Left ventricle myocardium inferior (tissue), 1 donor: ENCODE measurements at places on chromosomes 3 and 15. TPM values are rescaled to one million over a fixed set of nuclear protein-coding genes. Genes with fewer than 3 reads are reported as not detected.

DNA sequence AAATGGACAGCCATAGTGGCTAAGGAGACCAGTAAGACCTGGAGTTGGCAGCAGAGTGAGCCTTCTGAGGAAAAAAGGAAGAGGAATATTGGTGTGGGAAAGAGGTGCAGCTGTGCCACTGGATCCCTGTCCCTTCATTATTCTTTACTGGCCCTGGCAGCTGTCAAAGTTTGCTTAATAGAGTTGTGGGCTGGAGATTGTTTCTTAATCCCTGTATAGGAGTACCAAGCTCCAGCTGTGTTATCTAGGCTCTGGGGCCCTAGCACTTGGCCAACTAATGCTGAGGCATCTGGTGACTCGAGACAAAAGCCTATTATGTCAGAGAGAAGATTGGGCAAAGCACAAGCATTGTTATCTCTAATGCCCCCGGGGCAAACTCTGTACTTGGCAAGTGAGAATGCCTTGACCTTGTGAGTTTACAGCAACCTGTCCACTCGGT lies 61.4 kb downstream of the ZNF609 start:
- peak; percentile 44 for DNase-seq

Gene CRYBG3
- 19.9 TPM for total RNA-seq

Gene SH3BP5
- 8.8 TPM for total RNA-seq

DNA sequence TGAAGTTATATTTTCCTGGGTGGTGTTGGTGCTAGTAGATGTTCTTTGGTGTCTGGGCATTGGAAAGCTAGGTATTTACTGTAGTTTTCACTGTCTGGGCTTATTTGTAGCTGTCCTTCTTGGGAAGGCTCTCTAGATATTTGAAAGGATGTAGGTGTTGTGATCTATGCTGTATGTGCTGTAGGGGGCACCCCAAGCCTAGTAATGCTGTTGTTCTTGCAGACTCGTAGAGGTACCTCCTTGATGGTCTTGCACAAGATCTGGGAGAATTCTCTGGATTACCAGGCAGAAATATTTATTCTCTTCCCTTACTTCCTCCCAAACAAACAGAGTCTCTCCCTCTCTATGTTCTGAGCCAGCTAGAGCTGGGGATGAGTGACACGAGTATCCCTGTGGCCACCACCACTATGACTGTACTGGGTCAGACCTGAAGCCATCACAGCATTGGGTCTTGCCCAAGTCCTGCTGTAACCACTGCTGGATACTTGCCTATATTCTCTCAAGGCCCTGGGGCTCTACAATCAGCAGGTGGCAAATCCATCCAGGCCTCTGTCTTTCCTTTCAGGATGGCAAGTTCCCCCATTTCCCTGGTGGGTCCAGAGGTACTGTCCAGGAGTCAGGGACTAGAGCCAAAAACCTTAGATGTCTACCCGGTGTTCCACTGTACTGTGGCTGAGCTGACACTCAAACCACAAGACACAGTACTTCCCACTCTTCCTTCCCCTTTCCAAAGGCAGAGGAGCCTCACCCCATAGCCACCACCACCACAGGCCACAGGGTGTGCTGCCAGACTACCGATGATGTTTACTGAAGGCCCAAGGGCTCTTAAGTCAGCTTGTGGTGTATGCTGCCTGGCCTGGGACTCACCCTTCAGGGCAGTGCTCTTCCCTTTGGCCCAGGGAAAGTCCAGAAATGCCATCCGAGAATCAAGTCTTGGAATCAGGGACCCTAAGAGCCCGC lies 195.2 kb upstream of the DPPA4 start:
- DNase-seq = no peak

GRCh38 chr3:76122007-76122406 lies 336.7 kb upstream of the ZNF717 start:
- no peak for DNase-seq

DNA sequence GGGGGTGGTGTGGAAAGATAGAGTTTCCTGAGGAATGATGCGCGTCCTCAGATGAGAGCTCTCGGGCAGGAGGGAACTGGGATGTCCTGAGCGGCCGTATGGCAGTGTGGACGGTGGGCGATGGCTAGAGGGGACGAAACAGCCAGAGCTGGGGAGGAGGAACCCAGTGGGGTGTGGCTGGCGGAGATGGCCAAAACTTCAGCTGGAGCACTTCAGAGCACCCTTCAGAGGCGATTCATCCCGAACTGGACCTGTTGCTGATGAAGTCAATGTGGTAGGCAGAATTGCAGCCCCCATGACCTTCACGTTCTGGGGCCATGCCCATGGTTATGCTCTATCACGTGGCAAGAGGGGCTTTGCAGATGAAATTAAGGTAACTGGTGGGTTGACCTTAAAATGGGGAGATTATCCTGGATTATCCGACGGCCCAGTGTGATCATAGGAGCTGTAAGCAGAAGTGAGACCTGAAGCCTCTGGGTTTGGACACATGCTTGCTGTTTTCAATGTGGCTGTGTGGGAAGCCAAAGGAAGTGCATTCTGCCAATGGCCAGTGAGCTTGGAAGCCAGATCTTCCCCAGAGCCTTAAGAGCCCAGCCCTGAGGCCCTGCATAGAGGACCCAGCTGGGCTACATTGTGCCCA lies 52.3 kb downstream of the ATP1B3 start:
- DNase-seq = no peak

Gene ARL14
- total RNA-seq = not detected

DNA sequence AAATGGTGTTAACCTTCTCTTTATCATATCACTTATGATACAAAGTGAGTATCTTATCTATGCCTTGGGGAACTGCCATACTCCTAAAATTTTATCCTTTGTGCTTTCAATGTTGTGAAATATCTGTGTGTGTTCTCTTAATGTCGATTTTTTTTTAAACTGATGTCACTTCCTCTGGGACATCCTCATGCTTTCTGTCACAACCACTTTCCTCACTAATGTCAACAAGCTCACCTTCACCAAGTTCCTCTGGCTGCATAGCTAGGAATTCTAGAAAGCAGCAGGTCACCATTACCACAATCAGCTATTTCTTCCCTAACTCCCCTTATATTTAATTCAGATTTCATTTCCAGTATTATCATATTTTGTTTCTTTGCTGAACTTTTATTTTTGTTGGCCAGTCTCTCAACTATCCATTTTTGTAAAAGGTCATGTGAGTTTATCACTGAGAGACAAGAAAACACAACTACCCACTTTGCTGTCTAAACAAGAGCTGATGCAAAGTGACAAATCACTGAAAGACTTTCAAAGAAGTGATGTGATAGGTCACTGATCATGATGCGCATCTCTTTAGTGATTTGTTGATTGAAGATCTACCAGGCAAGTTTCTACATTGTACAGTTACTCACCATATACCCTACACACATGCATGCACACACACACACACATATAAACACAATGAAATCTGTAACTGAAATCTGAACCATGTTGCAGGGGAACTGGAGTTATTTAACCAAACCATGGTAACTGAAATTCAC lies 369.0 kb downstream of the ULK4 start:
- no peak for DNase-seq

- DNase-seq = no peak
Measured at GRCh38 chr3:152230370-152230769, 38.4 kb upstream of the MBNL1 start.

Gene BCL2A1
- total RNA-seq = 0.30 TPM

- DNase-seq = no peak
Measured at GRCh38 chr3:160091441-160091840, 102.8 kb downstream of the IL12A start.

DNA sequence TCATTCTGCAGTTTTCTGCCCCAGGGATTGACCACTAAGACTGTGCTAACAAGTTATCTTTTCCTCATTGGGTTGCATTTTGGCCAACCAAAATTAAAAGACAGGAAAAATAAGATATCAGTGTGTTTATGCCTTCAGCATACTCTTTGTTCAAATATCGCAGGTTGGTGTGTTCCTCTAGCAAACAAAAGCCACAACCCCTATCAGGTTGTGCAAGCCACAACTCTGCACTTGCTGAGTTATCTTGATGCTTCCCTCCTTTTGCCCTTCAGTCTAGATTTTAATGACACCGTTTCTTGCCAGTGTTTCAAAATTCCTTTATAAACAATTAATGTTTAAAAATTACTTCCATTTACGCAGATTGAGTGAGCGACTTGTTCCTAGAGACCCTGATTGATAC lies 1164.2 kb downstream of the NSUN3 start:
- no peak for DNase-seq

- DNase-seq = no peak
Measured at GRCh38 chr3:163622384-163622783, 1455.9 kb downstream of the SI start.

Gene CA12
- total RNA-seq = 0.25 TPM

Gene MKRN2OS
- 1.8 TPM for total RNA-seq

Gene PLSCR2
- not detected for total RNA-seq

DNA sequence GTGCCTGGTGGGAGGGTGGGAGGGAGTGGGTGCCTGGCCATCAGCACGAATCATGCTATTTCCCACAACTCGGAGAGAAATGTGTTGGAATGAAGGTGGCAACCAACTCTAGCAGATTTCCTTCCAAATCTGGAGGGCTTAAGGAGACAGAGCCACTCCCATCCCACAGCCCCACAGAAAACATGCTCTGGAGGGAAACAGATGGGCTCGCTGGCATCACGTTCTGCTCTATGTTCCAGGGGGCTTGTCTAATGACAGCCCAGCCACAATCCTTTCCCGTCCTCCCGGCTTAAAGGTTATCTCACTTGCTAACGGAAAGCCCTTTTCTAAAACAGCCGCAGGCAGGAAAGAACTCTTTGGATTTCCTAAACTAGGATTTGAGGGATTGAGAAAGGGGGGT lies 65.3 kb downstream of the ADAMTS17 start:
- DNase-seq = no peak

GRCh38 chr3:111072031-111072921 lies 660 bp downstream of the NECTIN3 start:
- peak; percentile 25 for DNase-seq

GRCh38 chr3:45753095-45753494 lies 43.2 kb downstream of the SLC6A20 start:
- no peak for DNase-seq

- DNase-seq = peak; percentile 46
Measured at GRCh38 chr3:69290006-69290405, 95.9 kb downstream of the FRMD4B start.

Gene CILP
- total RNA-seq = 7.3 TPM

GRCh38 chr3:53597136-53597915 lies 102.9 kb downstream of the CACNA1D start:
- DNase-seq = no peak

GRCh38 chr3:83523470-83524073 lies 1435.2 kb upstream of the CADM2 start:
- DNase-seq = no peak

- DNase-seq = no peak
Measured at GRCh38 chr3:126851934-126852333, 131.0 kb upstream of the PLXNA1 start.

DNA sequence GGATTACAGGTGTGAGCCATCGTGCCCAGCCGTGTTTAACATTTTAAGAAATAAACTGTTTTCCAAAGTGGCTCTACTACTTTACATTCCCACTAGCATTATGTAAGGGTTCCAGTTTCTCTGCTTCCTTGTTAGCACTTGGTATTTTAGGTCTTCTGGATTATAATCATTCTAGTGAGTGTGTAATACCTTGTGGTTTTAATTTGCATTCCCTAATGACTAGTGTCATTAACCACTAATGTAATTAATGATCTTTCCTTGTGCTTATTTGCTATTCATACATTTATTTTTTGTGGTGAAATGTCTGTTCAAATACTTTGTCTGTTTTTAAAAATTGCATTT lies 30.7 kb downstream of the ARIH2 start:
- DNase-seq = no peak

Gene GOLGA8O
- total RNA-seq = 1.2 TPM

DNA sequence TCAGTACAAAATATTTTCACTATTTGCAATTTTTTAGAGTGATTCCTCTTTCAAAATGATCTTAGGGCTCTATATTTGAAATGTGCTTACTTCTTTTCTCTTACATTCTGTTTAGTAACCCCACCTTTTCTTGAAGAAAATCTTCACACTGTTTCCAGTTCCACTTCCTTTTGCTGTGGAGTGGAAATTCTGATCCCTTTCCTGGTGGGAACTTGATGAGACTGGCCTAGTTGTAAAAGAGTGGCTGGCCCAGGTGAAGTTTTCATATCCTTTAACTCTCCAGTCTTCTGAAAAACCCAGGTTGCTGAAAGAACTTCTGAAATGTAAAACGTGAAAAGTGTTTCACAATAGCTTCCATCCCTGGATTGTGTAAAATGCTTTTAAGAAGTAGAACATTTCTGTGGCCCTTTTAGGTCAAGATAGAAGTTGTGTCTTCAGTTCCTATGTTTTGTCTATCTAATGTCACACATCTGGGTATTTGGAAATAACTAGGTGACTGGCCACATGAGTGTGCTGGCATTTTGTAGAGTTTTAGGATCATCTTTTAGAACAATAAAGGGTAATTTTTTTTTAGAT lies 84.8 kb upstream of the LRIG1 start:
- DNase-seq = no peak

DNA sequence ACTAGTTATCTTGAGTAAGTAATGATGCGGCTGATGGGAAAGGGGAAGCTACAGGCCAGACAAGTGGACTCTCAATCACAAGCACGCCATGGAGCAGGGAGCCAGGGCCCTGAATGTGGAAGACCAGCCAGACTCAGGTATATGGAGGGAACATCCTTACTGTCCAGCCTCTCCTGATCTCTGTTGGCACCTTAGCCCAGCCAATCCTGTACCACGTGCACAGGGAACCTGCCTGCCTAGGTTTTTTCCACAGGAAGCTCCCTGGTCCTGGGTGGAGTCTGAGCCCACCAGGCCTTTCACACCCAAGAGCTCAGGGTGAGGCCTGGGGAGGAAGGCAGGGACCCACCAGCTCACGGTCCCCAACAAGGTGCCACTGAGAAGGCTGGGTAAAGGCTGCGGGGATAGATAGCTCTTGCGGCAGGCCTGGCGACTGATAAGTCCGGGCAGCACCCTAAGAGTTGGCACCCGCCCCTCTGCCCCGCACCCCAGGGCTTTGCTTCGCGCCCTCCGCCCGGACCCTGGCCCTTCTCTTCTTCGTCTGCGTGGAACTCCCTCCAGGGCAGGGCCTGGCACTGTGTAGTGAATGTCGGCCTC lies 933 bp upstream of the APEH start:
- no peak for DNase-seq

DNA sequence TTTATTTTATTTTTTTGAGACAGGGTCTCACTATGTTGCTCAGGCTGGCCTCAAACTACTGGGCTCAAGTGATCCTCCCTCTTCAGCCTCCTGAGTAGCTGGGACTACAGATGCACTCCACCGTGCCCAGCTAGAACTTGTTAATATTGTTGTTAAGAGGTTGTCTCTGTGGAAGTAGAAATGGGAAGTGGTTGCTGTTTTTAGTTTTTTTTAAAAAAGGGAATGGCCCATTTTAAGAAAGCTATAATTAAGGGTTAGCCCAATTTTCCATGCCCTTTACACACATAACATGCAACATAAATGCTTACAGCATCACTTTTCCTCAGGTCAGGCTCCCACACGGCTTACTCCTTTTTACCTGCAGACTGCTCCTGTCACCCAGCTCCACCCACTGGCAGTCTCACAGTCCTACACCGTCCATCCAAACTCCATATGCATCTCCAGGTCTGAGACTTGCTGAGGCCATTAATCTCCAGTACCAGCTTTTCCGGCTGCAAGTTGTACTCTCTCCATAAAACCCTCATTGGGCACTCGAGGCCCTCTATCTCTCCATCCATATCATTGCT lies 19.8 kb downstream of the MORC1 start:
- DNase-seq = no peak
